ENCODE measurements at places on chromosomes 3 and 15.

- DNase-seq: no peak
Measured at GRCh38 chr15:78284758-78285157, 14.7 kb downstream of the SKIC8 start.

DNA sequence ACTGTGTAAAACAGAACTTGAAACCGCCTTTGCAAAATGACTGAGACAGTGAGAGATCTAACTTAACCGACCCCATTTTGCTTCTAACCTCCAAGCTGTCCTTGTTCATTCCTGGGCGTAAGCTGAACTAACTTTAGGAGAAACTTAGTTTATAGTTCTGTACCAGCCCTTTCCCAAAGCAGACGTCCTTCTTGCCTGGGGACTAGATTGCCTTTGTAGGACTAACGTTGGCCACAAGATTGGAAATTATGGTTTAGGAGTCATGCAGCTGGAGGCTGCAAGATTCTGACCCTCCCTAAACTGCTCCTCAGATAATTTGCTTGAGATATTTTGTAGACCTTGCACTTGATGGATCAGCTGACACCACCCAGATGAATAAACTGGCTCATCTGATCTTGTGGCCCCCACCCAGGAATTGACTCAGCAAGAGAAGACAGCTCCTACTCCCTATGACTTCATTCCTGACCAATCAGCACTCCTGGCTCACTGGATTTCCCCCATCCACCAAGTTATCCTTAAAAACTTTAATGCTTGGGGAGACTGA is 219.9 kb upstream of the PROK2 start:
- peak; percentile 49 for DNase-seq

DNA sequence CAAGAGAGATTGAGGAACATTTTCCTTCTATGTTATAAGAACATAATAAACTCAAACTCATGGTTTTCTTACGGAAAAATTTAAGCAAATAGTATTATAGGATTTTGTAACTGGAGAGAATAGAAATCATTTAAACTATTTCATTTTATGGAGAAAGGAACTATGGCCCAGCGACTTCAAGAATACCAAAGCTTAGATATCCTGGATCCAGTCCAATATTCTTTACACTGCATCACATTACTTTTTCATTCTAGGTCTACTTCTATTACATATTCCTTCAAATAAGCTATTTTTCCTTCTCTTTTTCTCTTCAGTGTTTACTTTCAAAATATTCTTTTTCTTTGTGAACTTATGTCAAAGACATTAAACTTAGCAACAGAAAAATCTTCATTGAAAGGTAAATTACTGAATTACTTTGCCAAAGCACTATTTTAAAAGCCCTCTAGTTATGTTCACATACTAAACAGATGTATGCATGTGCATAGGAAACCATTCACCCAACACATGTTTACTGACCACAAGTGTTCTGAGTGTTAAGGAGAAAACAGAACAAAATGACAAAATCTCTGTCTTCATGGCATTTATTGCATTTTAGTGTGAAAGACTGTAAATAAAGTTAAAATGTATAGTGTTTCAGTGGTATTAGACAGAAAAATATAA is 20.4 kb downstream of the KPNA4 start:
- DNase-seq: peak; percentile 16

DNA sequence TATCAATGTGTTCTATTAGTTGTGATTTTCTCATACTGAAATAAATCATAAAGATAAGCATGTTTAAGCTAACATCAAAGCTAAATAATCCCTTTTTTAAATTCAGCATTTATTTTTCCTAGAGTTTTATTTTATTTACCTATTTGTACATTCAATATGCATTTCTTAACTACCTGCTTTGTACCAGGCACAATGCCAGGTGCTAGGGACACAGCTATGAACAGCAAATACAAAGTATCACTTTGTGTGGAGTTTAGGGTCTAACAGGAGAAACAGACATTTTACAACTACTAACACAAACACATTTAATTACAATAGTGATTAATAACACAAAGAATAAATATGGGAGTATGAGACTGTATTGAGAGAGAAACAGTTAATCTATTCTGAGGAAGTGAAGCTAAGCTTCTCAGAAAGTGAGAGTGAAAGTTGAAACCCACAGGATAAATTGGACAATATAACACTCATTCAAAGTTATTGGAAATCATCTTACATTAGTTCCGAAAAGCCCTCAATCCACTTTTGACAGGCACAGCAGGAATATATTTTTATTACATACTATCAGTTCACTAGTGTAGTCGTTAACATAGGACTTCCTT is 159.6 kb downstream of the GBE1 start:
- no peak for DNase-seq

- DNase-seq: peak; percentile 37
Measured at GRCh38 chr3:125000661-125001060, 55.1 kb downstream of the HEG1 start.

GRCh38 chr15:58459045-58459444 is 27.3 kb downstream of the LIPC start:
- DNase-seq: no peak

DNA sequence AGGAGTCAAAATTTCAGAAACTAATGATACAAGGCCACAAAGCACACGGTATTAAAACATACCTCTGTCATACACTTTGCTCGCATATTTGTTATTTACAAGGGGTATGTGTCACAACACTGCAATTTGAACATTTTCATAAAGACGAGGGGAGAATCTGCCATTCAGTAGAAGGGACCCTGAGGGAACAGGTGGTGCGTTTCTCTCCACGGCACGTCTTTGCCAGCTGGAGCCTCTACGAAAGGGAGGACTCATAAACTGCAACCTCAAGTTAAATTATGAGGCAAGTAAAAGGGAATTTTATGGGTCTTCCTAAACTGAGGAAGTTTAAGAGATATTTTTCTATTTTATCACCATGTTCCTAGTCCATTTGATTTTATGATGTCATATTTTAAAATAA is 19.1 kb downstream of the ATP10A start:
- no peak for DNase-seq

DNA sequence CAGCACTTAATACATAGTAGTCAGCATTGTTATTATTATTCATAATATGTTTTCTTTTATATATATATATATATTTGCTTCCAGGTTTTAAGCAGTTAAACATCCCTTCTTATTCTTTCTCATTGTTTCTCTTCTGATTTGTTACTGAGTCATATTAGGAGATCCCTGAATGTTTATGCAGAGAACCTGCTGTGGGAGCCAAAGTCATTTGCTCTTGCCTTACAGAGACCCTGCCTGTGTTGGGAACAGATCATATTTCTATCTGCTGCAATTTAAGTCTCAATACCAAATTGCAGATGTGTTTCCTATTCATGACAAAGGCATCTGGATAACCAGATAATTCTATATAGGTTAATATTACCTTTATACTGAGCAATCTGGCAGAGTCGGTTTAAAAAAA is 323.0 kb upstream of the UMPS start:
- DNase-seq: no peak

GRCh38 chr3:38247366-38248035 is 18.1 kb upstream of the SLC22A13 start:
- DNase-seq: peak; percentile 87

All from AG10803 (cell line).